ENCODE measurements at places on chromosomes 6 and 20.

GRCh38 chr20:17568045-17568788, 1.7 kb upstream of the DSTN start:
- DNase-seq: no peak

DNA sequence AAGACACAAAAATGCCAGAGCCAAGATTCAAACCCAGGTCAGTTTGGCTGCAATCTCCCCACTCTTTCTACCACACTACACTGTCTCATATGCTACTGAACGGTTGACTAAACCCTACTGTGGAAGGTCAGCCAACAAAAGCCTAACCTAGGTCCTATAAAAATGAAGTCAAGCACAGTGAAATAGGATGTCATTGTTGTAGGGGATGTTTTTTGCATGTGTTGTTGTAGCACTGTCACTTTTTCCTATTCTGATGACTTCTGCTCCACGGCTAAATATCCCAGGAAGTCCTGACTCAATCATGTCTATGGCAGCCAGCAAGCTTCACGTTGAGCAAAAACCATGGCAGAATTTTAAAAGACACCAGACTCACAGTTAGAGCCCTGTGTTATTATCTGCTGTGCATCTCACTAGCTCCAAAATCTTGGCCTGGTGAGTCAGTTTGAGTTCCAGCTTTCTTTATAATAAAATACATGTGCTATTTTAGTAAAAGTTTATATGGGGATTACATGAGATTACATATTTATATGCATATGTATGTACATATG, 322.1 kb upstream of the NT5E start:
- no peak for DNase-seq

DNA sequence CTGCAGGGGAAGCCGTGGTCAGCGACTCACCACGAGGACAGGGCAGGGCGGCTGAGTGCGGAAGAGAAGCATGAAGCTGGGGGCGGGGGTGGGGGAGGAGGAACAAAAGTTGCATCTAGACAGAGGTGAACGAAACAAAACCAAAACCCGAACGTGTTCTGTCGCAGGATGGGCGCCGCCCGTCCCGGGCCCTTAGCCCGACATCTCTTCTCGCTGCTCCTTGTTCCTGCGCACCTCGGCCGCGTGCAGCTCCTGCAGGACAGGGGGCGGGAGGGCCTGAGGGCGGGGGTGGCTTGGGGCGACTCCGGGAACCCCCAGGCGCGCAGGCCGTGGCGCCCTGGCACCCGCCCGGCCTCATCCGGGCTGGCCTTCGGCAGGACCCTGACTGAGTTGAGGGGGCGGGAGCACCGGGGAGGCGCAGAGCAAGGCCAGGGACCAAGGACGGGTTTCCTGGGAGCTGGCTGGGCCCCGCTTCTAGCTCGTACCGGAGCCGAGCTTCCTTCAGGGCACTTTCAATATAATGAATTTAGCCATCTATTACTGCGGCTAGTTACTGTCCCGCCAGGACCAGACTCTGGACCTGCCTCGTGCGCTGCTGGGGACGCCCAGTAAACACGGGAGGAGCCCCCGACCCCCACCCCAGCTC, 12.0 kb downstream of the STMN3 start:
- DNase-seq: no peak

GRCh38 chr6:149331871-149332270, 14.4 kb downstream of the TAB2 start:
- no peak for DNase-seq

GRCh38 chr6:152189736-152190135, 382.3 kb downstream of the ESR1 start:
- no peak for DNase-seq

DNA sequence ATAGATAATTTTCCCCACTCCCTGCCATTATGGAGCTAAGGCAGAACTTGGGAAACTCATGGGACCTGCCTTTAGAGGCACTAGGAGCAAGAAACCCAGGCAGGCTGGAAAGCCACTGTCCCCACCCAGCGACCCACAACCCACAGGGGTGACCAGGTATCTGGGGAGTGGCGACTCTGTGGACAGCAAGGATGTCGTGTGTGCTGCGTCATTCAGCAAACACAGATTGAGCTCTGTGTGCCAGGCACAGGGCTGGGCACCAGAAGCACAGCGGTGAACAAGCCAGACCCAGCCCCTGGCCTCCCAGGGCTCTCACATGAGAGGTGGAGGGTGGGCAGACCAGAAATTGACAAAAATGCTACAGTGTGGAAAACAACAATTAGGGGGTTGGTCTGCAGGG, 27.7 kb downstream of the DLGAP4 start:
- no peak for DNase-seq

- no peak for DNase-seq
Observed at GRCh38 chr20:11401988-11402387, 515.7 kb upstream of the BTBD3 start.

- DNase-seq: no peak
Observed at GRCh38 chr6:14720411-14721102, 525.3 kb upstream of the JARID2 start.

GRCh38 chr20:64269604-64270411, 14.3 kb downstream of the PCMTD2 start:
- no peak for DNase-seq

- DNase-seq: no peak
Observed at GRCh38 chr6:22600059-22600458, 30.7 kb downstream of the HDGFL1 start.

GRCh38 chr20:58829531-58829941, 21.2 kb downstream of the GNAS-AS1 start:
- no peak for DNase-seq

- peak; percentile 67 for DNase-seq
Observed at GRCh38 chr6:6583836-6584235, 4.7 kb upstream of the LY86 start.

DNA sequence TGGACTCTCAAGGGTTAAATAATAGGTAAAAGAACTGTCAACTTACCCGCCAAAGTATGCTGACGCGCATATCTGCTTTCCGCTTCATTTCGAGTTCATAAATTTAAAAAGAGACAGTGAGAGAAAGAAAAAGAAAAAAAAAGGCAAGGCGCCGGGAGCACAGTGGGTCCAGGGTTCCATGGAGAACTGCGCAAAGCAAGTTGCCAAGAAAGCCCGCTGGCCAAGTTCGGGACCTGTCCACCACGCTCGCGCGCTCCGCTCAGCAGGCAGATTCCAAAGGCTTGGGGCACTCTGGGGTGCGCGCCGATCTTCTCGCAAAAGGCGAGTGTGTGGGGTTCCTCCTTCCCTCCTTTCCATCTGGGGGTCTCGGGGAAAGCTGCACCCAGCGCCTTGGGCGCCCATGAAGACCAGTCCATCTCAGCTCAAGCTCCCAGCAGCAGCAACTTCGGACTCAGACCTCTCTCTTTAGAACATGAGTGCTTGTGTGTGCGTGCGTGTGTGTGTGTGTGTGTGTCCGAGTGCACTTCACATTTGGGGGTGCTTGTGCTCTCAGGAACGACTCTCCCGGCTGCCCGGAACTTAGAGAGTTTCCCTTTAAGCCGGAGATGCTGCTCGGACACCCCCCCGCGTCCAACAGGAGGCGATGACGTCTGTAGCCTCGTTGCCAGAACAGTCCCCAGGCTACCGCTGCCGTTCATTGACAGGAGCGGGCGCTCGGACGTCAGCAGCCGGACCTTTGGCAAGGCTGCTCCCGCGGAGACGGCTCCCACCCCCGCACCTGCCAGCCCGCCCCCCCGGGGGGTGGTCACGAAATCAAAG, 180.0 kb downstream of the TBXT start:
- DNase-seq: no peak

DNA sequence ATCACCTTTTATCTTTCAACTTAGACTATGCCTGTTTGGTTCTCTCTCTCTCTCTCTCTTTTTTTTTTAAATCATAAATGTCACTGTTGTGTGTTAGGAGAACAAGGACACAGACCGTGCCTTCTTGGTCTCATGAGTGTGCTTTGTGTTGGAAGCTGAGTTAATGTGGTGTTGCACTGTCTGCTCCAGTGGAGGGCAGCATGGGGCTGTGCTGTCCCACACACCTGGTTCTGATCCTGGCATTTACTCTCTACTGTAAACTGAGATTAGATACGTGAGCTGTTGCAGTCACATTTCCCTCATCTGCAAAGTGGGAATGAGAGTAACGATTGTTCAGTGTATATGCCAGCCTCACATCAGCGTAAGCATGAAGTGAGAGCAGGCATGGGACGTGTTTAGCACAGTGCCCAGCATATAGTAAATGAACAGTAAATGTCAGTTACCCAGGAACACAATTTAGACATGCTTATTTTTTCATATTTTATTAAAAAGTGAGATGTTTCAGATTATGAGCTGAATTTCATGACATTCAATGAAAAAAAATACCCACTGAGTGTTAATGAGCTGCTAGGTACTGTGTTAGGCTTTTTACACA, 161.1 kb downstream of the FARS2 start:
- peak; percentile 39 for DNase-seq

DNA sequence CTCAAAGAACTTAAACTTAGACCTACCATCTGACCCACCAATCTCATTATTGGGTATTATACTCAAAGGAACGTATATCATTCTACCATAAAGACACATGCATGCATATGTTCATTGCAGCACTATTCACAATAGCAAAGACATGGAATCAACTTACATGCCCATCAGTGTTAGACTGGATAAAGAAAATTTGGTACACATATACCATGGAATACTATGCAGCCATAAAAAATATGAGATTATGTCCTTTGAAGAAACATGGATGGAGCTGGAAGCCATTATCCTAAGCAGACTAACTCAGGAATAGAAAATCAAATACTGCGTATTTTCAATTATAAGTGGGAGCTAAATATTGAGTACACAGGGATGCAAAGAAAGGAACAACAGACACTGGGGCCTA, 166.4 kb upstream of the GLP1R start:
- DNase-seq: no peak

GRCh38 chr6:117674503-117674902, 766 bp upstream of the NUS1 start:
- DNase-seq: no peak

DNA sequence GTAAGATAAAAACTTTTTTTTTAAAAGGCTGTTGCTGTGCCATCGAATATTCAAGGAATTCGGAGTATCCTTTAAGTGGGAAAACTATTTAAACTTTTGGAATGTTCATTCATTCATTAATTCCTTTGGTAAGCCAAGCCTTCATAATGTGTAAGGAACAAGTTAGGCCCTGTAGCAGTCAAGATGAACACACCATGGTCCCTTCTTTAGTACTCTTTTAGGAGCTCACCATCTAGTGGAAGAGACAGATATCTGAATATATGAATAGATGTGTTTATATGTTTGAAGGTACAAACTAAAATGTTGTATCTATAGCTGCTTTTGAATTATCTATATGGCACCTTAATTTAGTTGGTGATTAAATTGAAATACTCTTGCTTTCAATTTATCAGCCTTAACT, 5.8 kb downstream of the SPO11 start:
- DNase-seq: no peak

DNA sequence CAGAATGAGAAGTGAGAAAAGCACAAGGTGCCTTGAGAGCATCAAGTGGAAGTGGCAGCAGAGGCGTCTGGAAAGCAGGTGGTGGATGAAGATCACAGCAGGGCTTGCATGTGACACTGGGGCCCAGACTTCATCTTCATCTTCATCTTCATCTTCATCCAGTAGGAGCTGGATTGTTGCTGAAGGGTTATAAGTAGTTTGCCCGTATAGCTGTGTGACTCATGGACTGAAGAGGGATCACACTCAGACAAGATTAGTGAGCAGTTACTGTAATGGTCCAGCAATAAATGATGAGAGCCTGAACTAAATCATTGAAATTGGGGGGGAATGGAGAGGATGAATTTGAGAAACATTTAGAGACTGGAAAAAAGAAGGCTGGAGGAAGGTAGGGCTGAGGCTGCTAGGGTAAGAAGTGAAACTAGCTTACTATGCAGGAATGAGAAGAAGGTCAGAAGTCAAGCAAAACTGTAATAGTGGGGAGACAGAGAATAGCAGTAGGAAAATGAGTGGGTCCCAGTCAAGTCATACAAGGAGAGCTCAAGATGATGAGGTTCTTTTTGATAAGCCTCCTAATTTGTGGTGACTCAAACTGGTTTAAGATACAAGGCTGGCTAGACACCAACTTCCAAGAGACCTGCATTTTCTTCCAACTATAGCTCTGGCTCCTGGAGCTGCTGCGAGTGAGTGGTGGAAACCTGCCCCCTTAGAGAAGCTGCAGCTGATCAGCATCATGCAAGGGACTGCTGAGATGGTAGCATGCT, 92.3 kb upstream of the BEND6 start:
- no peak for DNase-seq

DNA sequence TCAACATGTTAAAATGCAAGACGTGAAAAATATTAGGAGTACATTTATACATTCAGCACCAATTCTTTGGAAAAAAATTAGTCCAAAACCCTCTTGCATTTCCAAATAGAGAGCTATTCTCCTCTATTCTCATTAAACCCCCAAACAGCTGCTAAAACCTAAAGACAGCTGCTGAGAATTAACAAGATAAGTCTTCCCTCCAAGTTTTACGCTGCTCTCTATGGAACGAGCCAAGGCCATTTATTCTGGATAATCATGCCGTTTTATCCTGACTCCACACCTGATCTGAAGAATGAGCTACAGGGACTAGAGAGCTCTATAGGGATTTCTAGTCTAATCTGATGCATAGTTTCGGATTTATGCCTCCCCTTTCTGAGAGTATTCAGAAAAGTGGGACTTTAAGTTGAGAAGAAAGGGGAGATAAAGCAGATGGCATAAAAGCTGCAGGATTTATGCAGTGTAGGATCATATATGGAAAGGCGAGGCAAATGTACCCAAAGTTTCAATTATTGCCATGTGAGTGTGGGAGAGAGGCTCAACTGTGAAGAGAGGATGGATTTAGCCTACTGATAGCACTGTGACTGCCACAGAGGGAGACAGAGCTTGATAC, 64.7 kb upstream of the HS3ST5 start:
- no peak for DNase-seq

DNA sequence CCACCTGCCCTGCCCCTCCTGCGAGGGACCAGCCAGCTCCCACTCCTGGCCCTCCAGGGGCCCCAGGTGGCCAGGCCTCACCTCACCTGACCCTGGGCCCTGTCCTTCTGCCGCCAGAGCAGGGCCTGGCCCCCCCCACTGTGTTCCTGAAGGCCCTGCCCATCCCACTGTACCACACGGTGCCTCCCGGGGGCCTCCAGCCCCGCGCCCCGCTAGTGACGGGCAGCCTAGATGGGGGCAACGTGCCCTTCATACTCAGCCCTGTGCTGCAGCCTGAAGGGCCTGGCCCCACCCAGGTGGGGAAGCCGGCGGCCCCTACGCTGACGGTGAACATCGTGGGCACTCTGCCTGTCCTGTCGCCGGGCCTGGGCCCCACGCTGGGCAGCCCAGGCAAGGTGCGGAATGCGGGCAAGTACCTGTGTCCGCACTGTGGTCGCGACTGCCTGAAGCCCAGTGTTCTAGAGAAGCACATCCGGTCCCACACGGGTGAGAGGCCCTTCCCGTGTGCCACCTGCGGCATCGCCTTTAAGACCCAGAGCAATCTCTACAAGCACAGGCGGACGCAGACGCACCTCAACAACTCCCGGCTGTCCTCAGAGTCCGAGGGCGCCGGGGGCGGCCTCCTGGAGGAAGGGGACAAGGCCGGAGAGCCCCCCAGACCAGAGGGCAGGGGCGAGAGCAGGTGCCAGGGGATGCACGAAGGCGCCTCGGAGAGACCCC, 27.6 kb downstream of the ZNF831 start:
- no peak for DNase-seq

Measured in Jurkat, Clone E6-1 (cell line).